Upper lobe of right lung (tissue), 1 donor: ENCODE measurements at places on chromosomes 1 and 21.

- H3K27me3 ChIP-seq, result no peaks in the 10 kb centered on the region
- peaks cover 4% of the 10 kb centered on the region for H3K4me1 ChIP-seq
- no peaks in the 10 kb centered on the region for H3K36me3 ChIP-seq
- DNase-seq, result no peak
Observed at GRCh38 chr1:211697356-211697755, 21.9 kb upstream of the NEK2 start.

DNA sequence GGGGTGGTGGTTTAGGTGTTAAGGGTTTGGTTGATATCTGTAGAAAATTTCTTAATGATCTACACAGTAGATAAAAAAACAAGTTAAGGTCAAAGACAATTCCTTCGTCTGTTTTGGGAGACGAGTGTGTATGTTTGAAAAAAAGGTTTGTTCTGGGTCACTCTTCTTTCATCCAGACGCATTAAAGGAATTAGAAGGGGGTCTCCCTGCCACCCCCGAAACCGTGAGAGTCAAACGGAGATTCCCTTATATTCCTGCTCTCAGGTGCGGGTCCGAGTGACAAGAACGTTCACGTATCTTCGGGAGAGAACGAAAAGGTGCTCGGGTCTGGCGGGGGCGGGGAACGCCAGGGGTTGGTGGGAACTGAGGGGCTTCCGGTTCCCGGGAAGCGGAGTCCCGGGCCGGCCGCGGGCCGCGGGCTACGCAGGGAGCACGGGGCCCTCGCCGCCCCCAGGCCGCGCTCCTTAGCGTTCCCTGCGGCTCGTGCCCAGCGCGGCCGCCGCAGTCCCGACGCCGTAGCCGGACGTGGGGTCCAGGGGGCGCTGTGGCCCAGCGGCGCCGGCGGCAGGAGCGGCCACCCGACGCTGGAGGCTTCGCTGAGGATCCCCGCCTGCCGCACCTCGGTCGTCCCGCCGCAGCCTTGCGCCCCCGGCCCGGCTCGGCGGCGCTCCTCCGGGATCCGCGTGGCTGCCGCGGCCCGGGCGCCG, at the start of gene ZFYVE9:
TSS of gene ZFYVE9 (plus strand) at position 577 of the 707 bp plus-strand sequence. CDS start 91,118 bp downstream, outside the sequence.
- no peaks in the 10 kb centered on the region for H3K27me3 ChIP-seq
- peak; percentile 90 for DNase-seq
- peak within 1 kb of the TSS; percentile 85 for H3K4me3 ChIP-seq
- peaks cover 17% of the 10 kb centered on the region for H3K4me1 ChIP-seq
- H3K36me3 ChIP-seq, result no peaks in the 10 kb centered on the region

DNA sequence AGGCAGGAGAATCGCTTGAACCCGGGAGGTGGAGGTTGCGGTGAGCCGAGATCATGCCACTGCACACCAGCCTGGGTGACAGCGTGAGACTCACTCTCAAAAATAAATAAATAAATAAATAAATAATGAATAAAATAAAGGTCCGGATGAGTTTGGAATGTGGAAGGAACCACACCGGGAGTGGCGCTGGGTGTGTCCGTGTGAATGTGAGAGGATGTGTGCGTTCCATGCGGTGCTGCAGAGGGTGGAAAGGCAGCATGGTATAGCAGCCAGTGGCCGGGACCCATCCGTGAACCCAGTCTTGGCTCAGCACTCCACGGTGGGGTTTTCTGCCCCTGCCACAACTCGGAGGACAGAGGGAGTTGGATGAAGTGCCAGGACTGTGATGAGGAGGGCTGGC, 56.2 kb upstream of the POFUT2 start:
- H3K36me3 ChIP-seq, result no peaks in the 10 kb centered on the region
- no peak overlapping the region for H3K27ac ChIP-seq
- DNase-seq, result no peak
- H3K4me3 ChIP-seq, result no peak overlapping the region

DNA sequence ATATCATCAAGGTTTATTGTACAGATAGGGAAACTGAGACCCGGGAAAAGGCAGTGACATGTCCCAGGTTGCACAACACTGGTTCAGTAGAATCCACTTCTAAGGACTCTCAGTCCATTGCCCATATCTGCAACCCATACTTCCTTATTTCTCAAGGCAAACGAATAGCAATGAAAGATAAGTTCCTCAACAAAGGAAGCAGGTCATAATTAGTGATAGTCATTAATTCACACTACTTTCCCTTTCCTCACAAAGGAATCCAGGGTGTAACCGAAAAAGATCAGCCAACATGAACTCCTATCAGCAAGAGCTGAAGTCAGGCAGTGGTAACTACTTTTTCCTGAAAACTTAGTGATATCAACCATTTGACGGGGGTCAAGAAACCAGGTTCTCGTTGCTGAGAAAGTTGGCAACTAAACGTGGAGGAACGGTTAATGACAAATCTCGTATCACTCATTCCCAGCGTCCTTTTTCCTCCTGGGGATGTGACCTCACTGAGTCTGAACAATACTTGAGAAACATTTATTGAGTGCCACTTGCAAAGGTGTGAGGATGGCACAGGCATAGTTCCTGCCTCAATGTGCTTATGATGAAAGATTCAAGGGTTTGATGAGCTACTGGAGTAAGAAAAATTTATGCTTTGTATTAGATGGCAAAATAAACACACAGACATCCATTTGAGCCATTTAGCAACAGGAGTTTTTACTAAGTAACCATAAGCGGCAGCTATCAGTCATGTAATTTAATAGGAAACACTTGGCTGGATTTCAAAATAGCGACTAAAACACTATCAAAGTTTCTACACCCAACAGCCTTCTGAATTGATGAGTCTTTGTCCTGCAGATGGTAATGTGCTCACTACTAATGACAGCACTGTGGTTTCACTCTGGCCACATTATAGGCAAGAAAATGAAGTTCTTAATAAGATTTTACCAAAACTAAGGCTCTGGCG, 82.3 kb downstream of the PLPP3 start:
- peaks cover 38% of the 10 kb centered on the region for H3K36me3 ChIP-seq
- no peaks in the 10 kb centered on the region for H3K27me3 ChIP-seq
- peak overlapping the region; percentile 7 for H3K27ac ChIP-seq
- H3K4me1 ChIP-seq, result peaks cover 43% of the 10 kb centered on the region
- no peak for DNase-seq

DNA sequence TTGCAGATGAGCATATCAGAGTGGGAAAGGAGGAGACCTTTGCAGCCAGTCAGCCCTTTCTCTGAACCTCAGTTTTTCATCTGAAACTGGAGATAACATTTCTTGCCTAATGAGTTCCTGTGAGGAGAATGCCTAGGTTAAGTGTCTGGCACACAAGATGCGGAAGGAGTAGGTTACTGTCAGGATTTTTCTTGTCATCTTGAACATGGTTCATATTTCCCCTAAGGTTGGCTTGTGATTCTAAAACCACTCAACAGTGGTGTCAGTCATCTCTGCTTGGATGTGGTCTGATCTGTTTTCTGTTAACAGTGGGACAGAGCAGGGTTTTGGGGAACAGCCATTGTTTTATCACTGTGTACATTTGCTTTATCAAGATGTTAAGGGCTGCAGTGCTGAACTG, 70.6 kb downstream of the TGFB2 start:
- no peaks in the 10 kb centered on the region for H3K36me3 ChIP-seq
- H3K4me1 ChIP-seq, result no peaks in the 10 kb centered on the region
- no peaks in the 10 kb centered on the region for H3K27me3 ChIP-seq

- no peaks in the 10 kb centered on the region for H3K36me3 ChIP-seq
- DNase-seq, result no peak
- no peaks in the 10 kb centered on the region for H3K27me3 ChIP-seq
- H3K4me3 ChIP-seq, result peak overlapping the region; percentile 100
Observed at GRCh38 chr1:6700853-6701436, 671 bp downstream of the DNAJC11 start.
